ENCODE measurements at places on chromosomes 13 and 19.

DNA sequence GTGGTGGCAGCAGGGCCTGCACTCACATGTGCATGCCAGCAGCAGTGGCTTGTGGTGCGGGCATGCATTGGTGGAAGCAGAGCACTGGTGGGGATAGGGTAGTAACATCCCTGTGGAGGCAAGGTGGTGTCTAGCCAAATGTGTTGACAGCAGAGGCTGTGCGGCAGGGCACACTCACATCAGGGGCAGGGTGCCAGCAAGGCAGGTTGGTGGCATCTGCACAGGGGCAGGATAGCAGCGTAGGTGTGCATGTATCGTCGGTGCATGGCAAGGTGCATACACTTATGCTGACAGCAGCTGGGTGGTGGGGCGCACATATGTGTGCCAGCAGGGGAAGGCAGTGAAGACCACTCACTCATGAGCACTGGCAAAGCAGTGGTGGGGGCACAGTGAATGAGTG lies 211.5 kb upstream of the CSNK1A1L start:
- DNase-seq: no peak

GRCh38 chr19:17037966-17038500 lies 11.4 kb upstream of the CPAMD8 start:
- no peak for DNase-seq

GRCh38 chr19:54162241-54162805 lies 2.8 kb upstream of the LENG1 start:
- DNase-seq: peak; percentile 78

GRCh38 chr19:38337360-38337653 lies 1.7 kb downstream of the CATSPERG start:
- DNase-seq: no peak

- no peak for DNase-seq
Measured at GRCh38 chr19:41624515-41624914, 2.4 kb downstream of the CEACAM4 start.
